ENCODE measurements at places on chromosomes 7 and 10. TPM values are rescaled to one million over a fixed set of nuclear protein-coding genes. Genes with fewer than 3 reads are reported as not detected.

The NUTM2E gene
- 0.47 TPM for total RNA-seq

The UNCX gene
- total RNA-seq, result not detected

The ERVW-1 gene
- not detected for total RNA-seq

The FRMD4A gene
- 6.8 TPM for total RNA-seq

The FZD1 gene
- 26.6 TPM for total RNA-seq

The CADPS2 gene
- 14.2 TPM for total RNA-seq

The CEP55 gene
- total RNA-seq, result 0.94 TPM

The POP7 gene
- total RNA-seq, result 25.4 TPM

The PGAM2 gene
- total RNA-seq, result 0.26 TPM

The SEC31B gene
- 2.0 TPM for total RNA-seq

The THSD7A gene
- total RNA-seq, result 0.09 TPM

The CPVL gene
- not detected for total RNA-seq

The CREB3L2 gene
- total RNA-seq, result 17.2 TPM

The ADCY1 gene
- 1.9 TPM for total RNA-seq

The TMEM229A gene
- 0.26 TPM for total RNA-seq

The ADAM12 gene
- 7.2 TPM for total RNA-seq

The ST8SIA6 gene
- 1.6 TPM for total RNA-seq

The URGCP gene
- 22.8 TPM for total RNA-seq

The MRPS24 gene
- 119 TPM for total RNA-seq

The EVX1 gene
- total RNA-seq, result not detected

Measured in pericardium fibroblast (primary cell).